ENCODE measurements at places on chromosomes 5 and 9.

- DNase-seq, result no peak
Measured at GRCh38 chr5:26761446-26761845, 276.9 kb downstream of the CDH9 start.

GRCh38 chr9:129399634-129399990, 221.3 kb downstream of the C9orf50 start:
- no peak for DNase-seq

DNA sequence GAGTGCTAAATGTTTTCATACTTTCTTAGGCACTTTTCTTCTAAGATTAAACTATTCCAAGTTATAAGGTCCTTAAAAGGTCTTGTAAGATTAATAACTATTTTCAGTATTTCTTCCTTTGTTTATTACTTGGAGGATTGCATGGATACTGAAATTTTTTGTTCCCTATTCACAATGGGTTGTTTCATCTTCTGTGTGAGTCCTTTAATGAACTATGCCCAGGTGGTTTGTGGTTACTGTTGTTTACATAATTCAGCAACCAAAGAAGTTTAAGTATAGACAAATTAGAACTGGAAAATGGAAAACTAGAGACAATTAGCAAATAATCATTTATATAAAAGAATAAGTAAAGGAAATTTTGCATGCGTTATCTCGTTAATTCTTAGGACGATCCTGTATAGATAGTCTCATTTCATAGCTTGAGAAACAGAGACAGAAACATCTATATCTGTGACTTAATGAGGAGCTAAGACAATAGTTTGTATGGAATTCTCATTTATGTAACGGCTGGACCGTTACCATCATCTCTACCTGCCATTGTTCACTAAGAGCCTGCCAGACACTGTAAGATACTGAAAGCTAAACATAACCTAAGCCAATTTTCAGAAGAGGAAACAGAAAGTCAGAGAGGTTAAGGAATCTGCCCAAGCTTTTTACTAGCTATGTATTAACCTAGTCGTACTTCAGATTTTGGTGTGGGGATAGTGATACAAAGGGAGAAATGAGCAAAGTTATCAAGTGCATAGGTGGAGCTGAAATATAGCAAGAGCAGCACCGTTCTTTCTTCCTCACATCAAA, 148.2 kb downstream of the PAM start:
- no peak for DNase-seq

GRCh38 chr5:164041105-164041504, 535.7 kb downstream of the MAT2B start:
- no peak for DNase-seq

DNA sequence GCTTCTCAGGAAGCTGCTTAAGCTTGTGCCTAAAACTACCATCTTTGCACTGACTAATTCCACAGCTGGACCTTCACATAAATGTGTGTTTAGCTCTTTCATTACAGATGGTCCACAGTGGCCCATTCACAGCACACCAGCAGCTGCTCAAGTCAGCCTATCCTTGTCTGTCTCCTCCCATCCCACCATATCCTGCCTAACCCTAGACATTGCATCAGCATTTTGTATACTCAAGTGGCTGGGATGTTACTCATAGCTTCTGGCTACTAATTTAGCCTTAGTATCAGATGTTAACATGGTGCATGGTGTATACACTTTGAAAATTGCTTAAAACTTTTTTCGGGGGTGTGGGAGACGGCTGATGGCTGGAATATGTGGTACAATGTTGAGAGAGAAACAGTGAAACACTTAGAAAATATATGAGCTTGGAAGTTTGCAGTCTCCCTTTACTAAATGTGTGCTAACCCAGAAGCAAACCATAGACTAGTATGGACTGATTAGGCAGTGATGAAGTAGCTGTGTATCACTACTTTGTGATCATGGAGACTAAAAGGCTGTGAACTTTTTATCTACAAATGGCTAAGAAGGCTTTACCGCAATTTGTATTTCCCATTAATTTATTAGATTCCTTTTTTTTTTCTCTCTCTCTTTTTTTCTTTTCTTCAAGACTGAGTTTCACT, 83.1 kb downstream of the JMY start:
- DNase-seq, result no peak

Data from eye (tissue), 1 donor.